Stimulated activated CD8-positive, alpha-beta memory T cell treated with anti-CD3 and anti-CD28 coated beads, Interleukin-12 subunit alpha, Interleukin-12 subunit beta, amount 100 ng/mL, for 1 hour (primary cell): ENCODE measurements at places on chromosomes 7 and 10.

DNA sequence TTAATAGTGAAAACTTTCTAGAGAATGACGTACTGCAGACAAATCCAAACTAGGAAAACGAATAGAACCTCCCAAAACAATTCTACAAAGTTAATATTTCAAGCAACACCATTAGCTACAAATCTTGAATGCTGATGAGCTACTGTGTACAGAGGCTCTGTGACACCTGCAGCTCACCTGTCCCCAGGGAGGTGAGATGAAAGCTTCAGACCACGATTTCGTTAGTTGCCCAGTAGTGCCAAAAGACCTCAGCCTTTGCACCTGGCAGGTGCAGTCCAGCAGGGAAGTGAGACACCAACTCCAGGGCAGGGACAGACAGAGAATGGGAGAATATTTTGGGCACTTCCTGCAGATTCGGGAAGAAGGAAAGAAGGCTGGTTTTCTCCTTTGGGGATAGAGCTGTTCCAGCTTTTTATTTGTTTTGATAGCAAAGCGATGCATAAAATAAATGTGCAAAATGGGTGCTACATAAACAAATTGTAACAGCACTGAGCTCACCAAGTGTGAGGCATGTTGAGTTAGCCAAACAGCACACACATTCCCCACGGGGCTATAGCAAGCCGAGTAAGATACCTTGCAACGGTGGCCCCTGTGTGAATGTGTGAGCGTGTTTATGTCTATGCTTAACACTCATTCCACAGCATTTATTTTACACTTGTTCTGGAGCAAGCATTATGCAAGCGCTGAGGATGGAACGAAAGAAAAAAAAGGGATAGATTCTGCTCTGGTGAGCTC lies 1024.8 kb upstream of the AUTS2 start:
- no peak for DNase-seq

- no peak for DNase-seq
These were observed 224.7 kb upstream of the ADARB2 start for GRCh38 chr10:1961989-1962388.

- no peak for DNase-seq
These were observed 53.0 kb downstream of the COL13A1 start for GRCh38 chr10:69854511-69855345.

- DNase-seq, result no peak
These were observed 22.2 kb downstream of the SUGCT start for GRCh38 chr7:40156988-40157387.

DNA sequence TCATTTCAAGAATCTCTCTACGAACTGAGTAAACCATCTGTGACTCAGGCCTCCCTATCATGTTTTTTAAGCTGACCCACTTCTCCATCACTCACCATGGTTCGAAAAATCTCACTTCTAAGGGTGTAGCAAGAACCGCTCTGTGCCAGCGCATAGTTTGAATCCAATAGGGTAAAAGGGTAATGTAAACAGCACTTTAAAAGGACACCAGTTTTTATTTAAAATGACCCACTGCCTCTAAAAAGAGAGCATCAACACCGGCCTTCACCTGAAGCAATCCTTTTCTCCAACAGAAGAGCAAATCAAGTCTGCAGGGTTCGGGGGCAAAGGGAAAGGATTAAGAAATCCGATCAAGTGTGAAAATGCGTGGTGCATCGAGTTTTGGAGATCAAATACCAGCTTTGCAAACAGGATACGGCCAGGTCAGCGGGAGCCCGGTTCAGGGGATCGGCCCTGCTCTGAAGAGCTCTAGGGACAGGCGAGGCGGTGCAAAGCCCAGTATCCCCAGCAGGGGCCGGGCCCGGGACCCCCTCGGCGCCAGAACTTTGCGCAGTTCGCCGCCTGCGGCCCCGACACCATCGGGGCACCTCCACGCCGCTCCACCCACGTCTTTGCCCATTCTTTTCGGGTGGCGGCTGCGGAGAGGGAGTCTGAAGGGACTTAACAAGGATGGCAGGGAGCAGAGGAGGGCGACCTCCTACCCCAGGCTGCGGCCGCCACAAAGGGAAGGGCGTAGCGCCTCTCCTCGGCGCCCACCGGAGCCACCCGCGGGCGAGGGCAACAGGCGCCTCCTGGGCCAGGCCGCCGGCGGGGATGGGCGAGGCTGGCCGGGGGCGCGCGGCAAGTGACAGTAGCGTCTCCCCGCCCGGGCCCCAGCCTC lies 842 bp downstream of the NMT2 start:
- peak; percentile 12 for DNase-seq

DNA sequence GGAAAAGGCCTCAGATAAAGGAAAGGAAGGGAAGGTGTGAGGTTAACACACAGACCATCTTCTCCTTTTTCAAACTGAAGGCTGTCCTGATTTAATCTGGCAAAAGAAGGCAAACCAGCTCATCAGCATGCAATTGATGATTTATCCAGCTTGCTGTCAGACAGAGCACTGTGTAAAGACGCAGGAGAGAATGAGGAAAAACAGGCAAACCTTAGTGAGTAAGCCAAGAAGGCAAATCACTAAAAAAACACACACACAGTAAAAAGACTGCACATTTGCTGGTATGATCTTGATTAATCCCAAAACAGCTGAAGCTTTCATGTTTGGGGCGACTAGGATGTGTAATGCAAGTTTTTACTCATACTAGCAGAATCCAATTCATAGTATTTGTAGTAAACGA lies 65.8 kb upstream of the SKAP2 start:
- DNase-seq, result no peak

DNA sequence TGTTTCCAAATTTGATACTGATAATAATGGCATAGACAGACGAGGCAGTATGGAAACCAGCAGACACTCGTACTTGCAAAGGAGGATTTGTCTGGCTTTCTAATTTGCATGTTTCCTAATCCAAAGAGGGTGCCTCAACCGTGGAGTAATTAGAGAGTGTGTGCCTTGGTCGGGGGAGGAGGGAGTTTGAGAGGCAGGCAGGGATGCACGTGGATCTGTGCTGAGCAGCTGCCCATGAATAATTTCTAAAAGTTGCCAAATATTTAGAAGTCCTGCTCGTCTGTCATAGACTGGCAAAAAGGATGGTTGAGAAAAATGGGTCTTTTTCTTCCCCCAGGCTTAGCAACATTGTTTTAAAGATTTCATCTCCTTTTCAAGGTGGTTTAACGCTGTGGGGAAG lies 69.4 kb downstream of the PTPRE start:
- no peak for DNase-seq

DNA sequence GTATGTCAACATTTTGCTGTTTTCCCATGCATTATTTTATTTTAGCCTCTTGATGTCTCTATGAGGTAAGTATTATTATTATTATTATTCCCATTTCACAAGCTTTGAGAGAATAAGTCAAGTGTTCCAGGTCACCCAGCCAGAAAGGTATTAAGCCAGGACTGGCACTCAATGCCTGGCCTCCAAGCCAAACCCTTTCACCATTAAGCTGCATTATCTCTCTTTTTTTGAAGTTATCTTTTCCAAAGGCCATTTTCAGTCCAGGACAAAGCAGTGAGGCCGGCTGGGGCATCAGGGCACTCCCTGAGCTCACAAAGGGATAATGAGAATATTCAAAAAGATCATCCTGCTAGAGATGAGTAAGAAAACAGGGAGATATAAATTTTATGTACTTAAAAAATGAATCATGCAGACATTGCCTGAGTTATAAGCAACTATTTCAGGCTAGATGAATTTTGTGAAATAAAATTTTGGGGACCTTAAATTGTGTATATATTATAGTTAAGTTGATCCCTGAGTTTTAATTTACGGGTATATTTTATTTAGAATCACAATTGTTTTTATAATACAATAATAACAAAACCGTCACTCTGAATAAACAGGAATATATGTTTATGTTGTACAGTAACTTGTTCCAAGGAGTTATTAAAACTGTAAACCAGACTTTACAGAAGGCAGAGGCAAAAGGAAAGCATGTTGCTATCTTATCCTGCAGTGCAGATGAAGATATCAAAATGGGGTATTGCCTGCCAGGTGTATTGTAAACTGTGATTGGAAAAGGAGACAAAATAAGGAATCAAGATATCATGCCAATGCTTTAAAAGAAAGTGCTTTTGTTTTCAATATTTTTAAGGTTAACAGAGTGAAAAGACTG lies 51.3 kb upstream of the CAV2 start:
- DNase-seq, result no peak

GRCh38 chr7:105800442-105800841 lies 76.0 kb downstream of the ATXN7L1 start:
- no peak for DNase-seq

- no peak for DNase-seq
These were observed 462.0 kb downstream of the GRM8 start for GRCh38 chr7:126790763-126791162.

DNA sequence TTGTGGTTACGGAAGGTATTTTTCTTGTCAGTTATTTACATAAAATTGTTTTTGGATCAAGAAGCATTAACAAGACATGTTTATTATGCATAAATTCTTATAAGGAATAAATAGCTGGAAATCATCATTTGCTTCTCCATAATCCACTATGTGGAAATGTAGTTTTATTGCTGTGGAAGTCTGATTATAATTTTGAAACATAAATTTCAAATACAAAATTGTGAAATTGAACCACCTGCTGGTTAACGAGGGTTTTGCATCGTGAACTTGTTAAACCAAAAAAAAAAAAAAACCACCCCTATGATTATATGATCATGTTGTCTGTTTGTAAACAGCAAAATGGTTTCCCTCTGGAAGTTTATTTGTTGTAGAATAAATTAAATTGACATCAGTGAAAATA lies 25.9 kb downstream of the ABRAXAS2 start:
- no peak for DNase-seq

DNA sequence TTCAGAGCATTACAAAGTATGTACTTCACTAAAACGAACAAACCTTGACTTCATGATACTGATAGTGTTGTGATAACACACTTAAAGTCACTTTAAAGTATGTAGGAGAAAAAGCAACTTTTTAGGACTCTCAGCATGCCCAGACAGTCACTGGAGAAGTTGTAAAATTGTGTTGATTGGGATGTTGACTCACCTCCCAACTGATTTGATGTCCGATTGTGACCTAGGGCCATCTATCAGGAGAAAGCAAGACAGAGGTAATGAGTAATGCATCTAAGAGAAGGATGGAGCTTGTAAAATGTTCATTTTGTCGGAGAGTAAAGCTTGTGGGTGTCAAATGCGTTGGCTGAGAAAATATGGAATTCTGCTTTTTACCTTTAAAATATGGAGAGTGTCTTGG lies 135.4 kb upstream of the SEMA3D start:
- no peak for DNase-seq

DNA sequence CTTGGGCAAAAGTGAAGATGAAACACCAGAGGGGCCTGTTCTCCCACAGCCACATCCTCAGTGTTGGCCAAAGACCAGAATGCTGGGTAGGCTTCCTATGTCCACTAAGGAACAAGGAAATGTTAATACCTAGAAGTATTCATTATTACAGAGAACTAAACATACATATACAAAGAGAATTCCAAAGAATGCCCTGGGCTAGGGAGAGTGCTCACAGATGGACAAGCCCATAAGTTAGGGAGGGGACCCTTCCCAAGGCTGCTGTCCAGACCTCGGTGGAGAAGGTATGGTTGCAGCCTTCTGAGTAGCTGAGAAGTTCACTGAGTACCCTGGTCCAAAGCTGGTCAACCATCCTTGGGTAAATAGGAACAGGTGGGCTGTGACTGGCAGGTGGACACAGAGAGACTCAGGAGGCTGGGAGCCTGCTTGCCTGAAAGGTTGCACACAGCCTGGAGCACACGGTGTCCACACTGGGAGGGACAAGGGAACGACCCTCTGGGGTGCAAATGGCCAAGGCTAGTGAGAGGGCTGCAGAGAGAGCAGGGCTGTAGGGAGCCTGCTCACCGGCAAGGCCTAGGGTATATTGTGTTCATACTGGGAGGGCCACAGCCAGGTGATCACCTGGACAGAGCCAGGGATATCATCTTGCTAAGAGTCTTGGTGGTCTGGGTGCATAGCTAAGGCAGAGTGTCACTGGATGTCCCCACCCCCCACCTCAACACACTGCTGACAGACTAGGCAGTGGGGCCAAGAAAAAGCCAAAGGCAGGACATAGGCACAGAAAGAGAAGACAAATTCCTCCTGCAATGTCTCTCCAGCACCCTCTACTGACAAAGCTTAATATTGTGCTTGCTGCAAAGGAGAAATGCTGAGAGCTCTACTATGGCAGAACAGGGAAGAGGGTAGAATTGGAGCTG lies 40.3 kb downstream of the CPVL start:
- DNase-seq, result no peak

DNA sequence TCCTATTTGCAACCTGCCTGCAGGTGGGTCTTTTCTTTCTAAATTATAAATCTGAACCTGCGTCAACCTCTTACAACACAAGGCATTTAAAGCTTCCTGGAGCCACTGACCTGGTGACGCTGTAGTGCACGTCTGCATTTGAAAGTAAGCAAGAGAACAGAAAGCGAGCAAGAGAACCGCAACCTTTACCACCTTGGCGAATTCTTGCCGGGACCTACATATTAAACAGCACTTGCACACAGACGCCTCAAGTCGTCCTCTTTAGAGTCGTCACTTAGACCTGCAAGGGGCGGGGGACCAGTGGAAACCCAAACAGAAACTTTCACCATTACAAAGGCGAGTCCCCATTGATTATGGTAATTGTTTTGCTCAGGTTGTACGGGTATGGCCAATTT lies 9.5 kb downstream of the GLI3 start:
- no peak for DNase-seq

GRCh38 chr7:95897557-95898251 lies 125.3 kb downstream of the DYNC1I1 start:
- no peak for DNase-seq

- no peak for DNase-seq
These were observed 70.0 kb downstream of the SEMA3C start for GRCh38 chr7:80848841-80849240.
